Activated T-cell treated with anti-CD3 and anti-CD28 coated beads, Interleukin-2, amount 50 U/mL, for 1 hour (primary cell): ENCODE measurements at places on chromosomes 6 and 20.

GRCh38 chr20:11810311-11811083 is 107.2 kb upstream of the BTBD3 start:
- no peak for DNase-seq

- DNase-seq = no peak
These were observed 138.1 kb upstream of the MARCKS start for GRCh38 chr6:113719064-113719463.

DNA sequence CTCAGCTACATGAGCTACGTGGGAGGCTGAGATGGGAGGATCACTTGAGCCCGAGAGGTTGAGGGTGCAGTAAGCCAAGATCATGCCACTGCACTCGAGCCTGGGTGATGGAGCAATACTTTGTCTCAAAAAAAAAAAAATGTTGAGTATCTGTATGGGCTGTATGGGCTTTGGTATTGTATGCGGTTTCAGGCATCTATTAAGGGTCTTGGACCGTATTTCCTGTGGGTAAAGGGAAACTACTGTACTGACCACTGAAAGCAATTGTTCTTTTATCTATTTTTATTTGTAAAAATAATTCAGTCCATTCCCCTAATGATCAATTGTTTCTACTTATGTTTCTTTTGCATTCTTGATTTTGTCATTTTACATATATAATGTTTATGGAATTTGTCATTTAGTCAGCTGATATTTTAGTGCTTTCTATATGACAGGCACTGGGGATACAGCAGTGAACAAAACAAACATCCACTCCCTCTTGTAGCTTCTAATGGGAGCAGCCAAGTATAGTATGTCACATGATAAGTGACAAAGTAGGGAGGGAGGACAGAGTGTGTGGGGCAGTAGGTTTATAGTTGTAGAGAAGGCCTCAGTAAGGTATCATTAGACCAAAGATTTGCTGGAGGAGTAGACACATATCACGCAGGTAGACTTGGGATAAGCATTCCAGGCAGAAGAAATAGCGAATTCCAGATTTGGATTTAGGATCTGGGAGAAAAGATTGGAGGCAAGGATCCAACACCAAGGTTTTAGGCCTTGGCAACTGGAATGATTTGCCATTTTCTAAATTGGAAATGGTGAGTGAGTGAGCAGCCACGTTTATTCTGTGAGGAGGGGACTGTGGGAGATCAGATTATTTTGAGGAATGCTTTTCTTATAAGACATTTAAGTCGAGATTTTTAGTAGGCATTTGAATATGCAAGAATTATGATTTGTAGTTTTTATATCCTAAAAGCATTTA is 6.0 kb downstream of the PCMT1 start:
- DNase-seq = no peak

- peak; percentile 89 for DNase-seq
These were observed 14.4 kb downstream of the FOXP4 start for GRCh38 chr6:41560431-41561192.

- DNase-seq = peak; percentile 16
These were observed at the start of gene C6orf141 for GRCh38 chr6:49550492-49551077. Gene C6orf141 (plus strand): TSS chr6:49550668. CDS start chr6:49550793, 125 bp downstream.

DNA sequence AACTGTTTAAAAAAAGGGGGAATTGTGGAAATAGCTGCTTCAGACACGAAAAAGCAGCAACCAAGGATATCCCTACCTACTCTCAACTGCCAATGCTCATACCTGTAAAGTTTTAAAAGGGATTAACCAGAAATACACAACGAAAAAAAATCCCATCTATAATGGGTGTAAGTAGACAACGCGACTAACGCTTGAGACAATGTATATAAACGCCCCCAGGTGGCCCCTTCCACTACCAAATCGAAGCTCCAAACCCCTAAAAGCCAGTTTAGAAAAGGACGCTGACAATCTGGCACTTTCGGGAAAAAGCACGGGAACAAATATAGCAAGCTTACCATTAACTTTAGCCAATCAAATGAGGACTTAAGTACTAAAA is 94.5 kb upstream of the BTN3A2 start:
- no peak for DNase-seq

DNA sequence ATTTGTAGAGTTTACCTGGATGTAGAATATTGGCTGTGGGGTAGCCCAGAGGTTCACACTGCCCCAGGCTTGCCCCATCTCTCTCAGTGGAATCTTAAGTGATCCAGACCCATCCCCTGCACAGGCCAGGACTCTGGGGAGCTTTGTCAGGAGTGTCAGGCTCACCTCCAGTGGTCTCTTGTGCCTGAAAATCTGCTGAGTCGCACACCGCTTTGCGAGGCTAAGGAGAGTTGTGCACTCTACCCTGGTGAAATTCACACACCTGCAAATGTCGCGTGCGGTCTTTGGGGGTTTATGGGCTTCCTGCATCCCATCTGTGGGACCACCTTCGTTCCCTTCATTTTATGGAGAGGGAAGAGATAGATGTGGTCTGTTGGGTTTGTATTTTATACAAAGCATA is 63.6 kb upstream of the KIF25 start:
- no peak for DNase-seq

GRCh38 chr6:126341126-126341525 is 1.2 kb downstream of the CENPW start:
- DNase-seq = no peak

GRCh38 chr6:155985660-155986138 is 530.1 kb upstream of the NOX3 start:
- DNase-seq = no peak
